Stimulated activated CD8-positive, alpha-beta memory T cell treated with anti-CD3 and anti-CD28 coated beads, Interleukin-7, amount 100 ng/mL, for 24 hours (primary cell): ENCODE measurements at places on chromosomes 2 and 18.

DNA sequence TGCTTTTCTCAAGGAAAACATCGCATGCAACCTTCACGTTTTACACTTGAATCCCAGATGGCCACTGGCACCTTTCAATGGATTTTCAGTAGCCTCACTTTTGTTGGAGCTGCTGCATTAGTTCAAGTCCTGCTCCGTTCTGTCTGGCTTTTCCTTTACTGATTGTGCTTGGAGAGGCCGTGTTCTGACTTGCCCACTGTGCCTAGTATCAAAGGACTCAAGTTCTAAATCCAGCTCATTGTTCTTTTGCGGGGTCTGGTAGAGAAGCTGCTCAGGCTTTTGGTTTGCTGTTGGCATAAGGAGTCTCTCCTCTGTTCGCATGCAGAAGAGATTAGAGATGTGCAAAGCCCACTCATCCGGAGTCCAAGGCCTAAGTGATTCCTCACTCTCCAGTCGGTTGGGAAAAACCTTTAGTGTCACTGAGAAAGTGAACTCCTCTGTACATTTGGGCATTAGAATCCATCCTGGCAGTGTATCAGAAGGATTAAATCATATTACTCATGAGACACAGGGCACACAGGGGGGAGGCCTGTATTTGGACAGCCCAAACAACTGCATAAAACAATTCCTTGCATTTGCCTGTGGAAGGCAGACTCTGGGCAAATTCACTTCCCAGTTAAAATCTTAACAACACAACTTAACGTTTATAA lies 69.7 kb downstream of the NCK2 start:
- no peak for DNase-seq

DNA sequence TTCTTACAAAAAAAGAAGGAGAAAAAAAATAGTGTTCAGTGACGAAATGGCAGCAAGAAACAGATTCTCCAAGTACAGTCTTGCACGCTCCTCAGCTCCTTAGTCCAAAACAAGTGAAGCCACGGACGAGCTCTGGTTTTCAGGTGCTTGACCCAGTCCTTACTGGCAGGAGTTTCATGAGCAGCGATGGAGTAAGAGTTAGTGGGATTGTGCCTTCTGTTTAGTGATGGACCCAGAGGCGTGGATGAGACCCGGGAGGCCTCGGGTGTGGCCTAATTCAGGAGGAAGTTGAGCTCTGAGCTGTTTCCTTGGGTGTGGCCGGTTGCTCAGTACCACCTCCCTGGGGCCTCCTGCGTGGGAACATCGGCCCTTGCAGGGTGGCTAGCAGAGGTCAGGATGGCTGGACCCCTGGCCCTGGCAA lies 52.0 kb downstream of the KIF5C start:
- DNase-seq, result no peak

DNA sequence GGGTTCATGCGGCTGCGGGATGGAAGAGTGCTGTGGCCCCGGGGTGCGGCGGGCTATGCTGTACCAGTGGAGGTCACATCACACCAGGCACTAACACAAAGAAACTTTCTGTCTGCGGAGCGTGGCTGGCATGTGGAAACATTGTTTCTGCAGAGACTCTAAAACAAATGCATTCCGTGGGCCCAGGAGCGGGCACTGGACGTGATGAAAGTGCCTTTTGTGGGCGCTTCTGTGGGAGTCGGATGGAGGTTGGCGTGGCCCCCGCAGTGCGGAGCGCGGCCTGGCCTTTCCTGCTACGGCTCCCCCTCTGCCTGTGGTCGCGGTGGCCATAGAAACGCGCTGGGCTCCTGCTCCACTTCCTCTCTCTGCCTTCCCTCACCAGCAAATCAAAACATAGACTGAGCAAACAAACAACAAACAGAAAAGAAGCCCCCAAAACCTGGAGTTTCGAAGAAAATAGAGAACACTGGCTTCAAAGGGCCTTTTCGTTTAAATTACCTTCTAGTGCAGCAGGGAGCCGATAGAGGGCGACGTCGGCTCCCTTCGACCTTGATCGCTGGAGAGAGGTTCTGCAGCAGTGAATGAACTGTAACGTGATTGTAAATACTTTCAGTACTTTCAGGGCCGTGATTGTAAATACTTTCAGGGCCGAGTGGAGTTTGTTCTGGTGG lies 51.4 kb downstream of the KIF5C start:
- no peak for DNase-seq

GRCh38 chr2:172256886-172257285 lies 154.2 kb upstream of the DLX2 start:
- DNase-seq, result no peak

DNA sequence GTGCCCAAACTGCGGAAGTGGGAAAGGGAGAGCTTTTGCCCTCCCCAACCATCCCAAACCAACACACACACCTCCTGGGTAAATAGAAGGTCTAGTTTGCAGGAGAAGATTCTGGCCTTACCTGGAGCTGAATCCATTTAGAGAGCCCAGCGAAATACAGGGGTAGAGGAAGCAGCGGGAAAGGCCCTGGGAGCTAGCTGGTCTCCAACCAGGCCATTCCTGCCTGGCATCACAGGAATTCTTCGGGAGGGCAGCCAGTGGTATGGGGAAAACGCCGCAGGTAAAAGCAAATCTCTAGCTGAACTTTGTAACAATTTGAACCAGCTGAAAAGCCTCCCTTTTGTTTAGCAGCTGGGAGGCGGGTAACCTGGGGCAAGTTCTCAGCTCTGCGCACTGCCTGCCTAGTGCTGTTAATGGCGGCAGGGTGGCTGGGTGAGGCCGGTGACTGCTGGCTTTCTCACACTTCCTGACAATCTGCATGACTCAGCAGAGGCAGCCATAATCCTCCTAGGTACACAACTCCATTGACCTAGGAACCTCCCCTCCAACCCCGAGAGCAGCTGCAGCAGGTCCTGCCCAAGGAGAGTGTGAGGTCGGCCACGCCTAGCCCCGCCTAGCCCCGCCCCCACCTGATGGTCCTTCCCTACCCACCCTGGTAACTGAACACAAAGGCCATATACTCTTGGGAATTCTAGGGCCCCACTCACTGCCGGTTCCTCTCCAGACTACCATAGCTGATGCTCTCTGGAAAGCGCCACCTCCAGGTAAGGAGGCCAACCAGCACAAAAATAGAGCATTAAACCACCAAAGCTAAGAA lies 483.8 kb upstream of the REG3G start:
- no peak for DNase-seq

GRCh38 chr2:69827796-69828540 lies 1.5 kb upstream of the GMCL1 start:
- DNase-seq, result no peak

DNA sequence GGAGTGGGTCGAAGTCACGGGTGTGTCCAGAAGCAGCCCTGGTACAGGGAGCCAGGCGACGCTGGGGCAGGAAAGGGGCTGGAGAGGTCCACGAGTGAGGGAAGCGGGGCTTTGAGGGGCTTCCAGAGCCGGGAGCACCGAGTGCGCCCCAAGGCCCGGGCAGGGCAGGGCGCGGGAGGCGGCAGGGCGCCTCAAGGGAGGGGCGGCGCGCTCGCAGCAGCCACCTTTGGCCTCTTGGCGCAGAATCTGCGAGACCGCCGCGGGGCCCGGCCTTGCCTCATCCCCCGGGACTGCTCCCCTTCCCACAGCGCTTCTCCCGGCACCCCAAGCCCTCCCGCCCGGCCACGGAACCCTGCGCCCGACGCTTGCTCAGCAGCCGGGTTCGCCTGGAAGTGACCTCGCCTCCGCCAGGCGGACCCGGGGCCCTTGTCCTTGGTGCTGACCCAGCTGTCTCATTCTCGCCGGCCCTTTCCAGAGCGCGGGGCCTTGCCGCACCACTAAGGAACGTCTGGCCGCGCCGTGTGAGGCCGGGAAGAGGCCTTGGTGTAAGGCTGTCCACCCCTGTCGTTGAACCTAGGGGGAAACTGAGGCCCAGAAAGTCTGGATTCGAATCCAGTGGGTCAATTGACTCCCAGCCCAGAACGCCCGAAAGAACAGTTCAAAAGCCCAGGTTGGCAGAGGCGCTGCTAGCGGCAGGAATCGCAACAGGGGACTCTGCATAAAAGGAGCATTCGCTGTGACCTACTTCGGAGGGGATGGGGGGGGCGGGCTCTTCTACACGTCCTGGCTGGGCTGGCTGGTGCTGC lies 584 bp upstream of the DNER start:
- no peak for DNase-seq

DNA sequence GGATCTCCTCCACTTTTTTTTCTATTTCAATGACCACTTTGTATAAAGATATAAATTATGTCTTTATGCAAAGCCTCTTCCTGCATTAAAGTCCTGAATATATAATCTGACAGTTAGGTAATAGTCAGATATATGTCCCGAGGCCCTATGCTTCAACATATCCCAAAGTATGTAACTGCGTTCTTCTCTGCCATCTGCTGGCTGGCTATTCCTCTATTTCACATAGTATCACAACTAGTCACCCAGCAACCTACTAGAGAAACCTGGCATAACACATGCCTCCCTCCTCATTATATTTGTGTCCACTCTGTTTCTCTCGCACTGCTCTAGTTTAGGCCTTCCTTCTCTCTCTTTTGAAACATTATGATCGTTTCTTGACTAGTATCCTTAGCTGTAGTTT lies 640.8 kb downstream of the DPP10 start:
- DNase-seq, result no peak

DNA sequence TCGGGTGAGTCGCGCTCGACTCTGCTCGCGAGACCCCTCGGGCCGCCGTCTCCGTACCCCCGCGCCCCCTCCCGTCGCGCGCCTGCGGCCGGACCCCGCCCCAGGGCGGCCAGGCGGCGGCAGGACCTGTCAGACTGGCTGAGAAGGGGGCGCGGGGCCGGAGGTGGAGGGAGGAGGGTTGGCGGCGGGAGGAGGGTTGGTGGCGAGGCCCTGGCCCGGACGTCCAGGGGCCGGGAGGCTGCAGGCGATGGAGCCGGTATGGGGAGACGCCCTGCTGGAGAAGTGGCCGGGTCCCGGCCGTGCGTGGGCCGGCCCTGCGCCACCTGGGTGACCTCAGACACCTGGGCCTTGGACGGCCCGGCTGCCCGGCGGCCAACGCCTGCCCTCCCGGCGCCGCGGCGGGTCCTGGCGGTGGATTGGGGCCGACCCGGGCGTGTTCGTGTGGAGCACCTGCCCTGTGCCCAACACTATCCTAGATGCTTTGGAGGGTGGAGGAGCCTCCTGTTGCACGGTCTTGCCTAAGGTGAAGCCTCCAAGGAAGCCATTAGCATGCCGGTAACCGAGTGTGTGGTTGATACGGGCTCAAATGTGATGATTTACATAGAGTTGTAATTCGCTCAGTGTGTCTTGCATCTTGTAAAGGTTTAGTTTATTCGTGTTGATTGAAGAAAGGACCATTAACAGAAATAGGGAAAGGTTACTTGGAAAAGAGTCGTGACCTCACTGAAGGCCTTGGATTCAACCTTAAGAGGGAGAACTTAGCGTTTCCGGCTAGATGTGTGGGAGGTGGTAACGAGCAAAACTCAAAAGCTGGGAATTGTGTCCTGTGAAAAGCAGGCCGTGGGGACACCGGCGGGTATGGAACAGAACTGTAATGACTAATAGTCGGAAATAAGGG lies 550 bp downstream of the MYL12B start:
- DNase-seq, result no peak

DNA sequence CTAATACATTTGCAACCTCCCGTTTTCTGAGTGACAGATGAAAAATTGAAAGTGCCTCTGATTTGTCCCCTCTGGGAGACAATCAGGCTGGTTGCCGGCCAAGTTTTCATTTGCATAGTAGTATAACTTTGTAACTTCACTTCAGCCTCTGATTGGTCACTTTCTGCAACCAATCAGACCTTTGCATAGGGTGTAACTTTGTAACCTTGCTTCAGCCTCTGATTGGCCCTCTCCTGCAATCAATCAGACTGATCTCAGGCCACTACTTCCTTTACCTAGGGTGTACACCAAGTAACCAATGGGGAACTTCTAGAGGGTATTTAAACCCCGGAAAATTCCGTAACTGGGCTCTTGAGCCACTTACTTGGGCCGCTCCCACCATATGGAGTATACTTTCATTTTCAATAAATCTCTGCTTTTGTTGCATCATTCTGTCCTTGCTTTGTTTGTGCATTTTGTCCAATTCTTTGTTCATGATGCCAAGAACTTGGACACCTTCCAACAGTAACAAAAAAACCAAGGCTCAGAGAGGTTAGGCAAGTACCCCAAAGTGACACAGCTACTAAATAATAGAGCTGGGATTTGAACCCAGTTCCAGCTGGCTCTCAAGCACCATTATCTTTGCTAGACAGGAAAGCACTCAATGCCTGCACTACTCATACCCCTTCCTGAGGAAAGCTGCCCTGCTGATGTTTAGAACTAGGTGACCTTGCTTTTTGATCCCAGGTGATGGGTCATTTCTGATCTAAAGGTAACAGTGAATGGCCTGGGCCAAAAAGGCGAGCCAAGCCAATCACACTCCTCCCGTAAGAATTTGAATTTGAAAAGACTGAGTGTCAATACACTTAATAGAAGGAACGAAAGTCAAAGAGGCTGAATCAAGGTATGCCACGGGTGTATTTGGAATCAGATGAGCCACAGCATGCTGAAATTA lies 10.9 kb upstream of the MYOM1 start:
- no peak for DNase-seq

- no peak for DNase-seq
Observed at GRCh38 chr2:101294861-101295260, 13.6 kb downstream of the RNF149 start.

DNA sequence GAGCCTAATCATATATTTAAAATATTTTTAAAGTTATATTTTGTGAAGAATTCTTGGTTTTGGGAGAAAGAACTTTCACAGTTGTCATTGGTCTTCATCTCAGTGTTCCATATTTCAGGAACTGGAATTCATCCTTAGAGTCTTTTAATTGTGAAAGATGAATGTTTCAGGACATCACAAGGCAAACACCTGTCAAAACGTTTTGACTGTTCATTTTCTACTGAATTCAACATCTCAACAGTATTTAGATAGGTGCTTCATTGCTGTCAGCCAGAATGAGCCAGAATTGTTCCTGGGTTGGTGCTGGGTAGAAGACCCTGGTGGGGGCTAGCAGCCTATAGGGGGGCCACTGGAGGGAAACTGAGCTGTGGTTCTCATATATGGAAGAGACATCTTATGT lies 255.1 kb upstream of the CXCR4 start:
- no peak for DNase-seq
